CD8-positive, alpha-beta T cell (primary cell): ENCODE measurements at places on chromosomes 5 and 9.

DNA sequence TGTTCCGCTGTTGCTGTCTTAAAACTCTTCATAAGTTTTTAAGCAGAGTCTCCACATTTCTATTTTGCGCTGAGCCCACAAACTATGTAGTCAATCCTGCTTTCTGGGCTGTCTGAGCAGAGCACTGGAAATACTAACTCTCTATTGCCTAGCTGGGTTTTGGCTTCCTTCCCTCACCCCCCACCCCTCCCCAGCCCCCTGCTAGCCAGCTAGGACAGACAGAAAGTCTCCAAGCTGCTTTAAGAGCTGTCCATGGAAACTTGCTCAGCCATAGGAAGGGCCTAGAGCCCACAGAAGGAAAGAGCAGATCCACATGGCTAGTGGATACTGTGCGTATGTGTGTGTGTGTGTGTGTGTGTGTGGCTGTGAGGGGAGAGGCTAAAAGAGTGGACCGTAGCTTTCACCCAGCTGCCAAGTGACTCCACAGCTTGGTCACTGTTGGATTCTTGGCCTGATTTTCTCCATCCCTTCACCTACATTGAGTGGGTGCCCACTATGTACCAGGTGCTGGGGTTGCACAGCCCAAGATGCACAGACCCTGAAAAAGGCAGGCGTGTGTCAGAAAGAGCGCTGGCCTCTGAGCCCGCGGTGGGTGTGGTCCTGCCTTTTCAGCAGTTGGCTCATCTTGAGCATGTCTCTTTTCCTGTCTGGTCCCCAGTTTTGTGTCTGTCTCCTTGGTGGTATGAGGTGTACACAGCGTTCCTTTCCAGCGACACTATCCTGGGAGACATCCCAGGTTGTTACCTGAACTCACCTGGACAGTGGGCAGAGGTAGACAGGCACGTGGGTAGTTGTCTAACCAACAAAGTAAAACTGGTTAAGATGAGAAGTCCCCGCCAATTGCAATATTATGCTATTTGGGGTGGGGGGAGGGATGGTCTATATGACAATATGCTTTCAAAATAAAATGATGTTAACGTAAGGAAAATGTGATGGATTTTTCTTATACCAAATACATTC, 5.4 kb upstream of the NKX2-5 start:
- no peak for DNase-seq

- no peak for DNase-seq
Measured at GRCh38 chr5:95440825-95441224, 49.7 kb downstream of the FAM81B start.

GRCh38 chr9:79756414-79756813, 184.6 kb downstream of the TLE4 start:
- DNase-seq: no peak

DNA sequence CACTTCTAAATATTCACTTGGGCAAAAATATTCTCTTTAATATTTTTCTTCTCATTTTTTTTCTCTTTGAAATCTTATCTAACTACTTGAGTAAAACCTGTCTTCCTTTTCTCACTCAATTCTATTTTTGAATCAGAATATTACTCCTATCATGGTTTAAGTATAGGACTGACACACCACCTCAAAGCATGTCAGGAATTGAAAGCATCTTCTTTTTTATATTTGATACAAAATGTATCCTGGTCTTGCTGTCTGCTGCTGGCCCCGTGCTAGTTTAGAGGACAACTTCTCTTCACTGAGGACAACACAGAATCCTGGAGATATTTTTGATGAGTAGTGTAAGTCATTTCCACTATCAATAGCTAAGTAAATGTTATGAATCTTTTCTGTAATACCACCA, 383.6 kb downstream of the GADD45G start:
- DNase-seq: no peak

- DNase-seq: no peak
Measured at GRCh38 chr5:56908942-56909293, 478 bp upstream of the SETD9 start.

DNA sequence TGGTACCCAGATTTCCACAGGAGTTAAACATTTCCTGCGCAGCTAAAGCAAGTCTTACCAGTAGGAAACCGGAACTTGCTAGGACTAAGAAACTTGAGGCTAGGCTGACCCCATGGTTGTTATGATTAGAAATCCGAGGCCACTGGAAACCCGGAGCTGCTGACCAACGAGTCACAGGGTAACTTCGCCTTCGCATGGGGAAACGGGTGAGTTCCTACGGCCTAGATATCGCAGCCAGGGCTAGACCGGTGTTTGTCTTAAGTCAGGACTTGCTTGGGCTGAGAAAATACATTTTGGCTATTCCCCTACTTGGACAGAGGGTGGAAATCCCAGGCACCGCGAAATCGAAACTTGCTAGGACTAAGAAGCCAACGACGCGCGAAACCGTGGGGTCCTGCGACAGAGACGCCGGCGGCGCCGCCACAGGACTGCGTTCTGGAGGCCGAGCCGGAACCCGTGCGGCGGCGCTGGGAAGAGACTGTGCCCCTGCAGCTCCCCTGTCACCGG, 1.6 kb upstream of the ANXA2R start:
- DNase-seq: peak; percentile 90

GRCh38 chr5:93532370-93532769, 48.6 kb downstream of the NR2F1-AS1 start:
- DNase-seq: no peak

- DNase-seq: no peak
Measured at GRCh38 chr5:180143656-180144364, 65.2 kb downstream of the RASGEF1C start.

DNA sequence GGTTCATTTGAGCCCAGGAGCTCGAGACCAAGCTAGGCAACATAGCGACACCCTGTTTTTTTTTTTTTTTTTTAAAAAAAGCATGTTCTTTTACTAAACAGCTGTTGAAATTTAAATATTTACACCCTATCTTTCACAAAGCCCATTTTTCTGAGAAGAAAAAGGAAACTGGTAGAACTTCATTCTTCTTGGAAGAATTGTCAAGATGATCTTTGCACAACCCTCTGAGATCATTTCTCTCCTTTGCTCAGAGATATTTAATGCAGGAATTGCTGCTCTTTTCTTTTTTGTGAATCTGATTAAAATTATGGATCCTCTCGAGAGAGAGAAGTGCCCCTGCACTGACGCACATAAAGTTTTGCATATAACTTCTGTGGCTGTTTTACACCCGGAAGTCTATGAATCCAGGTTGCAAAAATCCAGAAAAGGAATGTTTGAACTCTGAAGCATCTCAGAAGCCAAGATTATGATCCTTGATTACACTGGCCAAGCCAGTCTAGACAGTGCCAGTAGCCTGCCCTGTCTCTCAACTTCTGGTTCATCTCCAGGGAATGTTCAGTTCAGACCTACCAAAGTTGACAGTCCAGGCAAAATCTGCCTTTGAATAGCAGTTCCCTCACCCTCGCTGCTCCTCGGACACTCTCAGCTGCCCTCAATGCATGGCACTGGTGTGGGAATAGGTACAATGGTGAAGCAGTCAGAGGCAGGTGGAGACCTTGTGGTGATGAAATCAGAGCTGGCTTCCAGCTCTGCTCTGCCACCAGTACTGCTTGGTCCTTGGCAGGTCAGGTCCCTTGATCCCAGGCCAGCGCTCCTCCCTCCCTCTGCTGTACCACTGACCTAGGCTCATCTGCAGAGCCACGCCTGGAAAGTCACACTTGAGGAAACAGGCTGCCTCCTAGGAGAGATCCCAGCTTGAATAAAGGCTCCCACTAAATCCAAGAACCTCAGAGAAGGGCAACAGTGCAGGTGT, 13.3 kb upstream of the SLC31A2 start:
- DNase-seq: no peak

DNA sequence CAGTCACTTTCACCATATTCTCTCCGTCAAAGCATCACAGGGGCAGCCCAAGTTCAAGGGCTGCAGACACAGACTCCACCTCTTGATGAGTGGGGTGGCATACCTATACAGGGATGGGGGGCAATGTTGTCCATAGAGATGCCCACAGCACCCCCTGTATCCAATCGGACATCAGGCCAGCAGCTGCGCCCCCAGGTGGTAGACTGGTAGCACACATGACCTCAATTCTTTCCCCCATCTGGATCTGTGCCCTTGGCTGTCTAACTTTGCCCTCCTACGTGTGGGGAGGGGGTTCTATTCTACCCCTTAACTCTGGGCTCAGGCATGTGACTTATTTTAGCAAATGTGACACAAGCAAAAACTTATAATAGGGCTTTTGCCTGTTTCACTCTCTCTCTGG, 84.0 kb upstream of the SLC25A48 start:
- no peak for DNase-seq

GRCh38 chr5:166086568-166086967, 2204.9 kb upstream of the WWC1 start:
- DNase-seq: no peak

- DNase-seq: no peak
Measured at GRCh38 chr5:30117135-30117534, 1076.4 kb upstream of the CDH6 start.

- peak; percentile 52 for DNase-seq
Measured at GRCh38 chr9:90092508-90092907, 487.7 kb downstream of the GADD45G start.

- DNase-seq: no peak
Measured at GRCh38 chr9:124392871-124393460, 22.3 kb downstream of the PSMB7 start.

DNA sequence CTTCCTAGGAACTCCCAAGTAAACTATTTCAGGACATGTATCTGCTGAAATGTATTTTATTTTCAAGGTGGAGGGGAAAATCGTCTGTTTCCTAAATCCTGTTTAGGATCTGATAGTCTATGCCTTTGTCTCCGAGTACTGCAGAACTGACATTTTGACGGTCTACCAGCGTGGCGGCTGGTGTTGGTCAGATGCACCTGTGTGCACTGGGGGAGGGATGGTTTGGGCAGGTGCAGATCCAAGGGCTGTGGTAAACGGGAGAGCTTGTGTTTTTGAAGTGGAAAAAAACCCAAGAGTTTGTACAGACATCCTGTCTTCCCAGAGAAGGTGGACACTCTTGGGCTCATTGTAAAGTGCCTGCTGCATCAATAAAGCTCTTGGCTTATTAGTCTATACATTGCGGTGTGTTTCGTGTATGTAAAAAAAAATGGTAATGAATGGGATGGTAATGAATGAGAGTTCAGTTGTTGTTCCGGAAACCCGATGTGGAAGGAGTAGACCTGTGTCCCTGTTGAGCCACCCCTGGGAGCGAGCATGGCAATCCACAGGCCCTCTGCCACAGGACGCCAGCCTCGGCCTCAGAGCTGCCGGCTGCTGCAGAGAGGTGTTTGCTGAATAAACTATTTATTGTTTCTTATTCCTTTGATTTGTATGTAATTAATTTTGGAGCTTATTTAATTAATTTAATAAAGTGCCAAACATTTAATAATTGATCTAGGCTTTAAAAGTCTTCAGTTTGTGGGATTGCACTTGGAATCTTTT, 15.3 kb downstream of the ARPC5L start:
- DNase-seq: no peak
